Choroid plexus epithelial cell (primary cell): ENCODE measurements at places on chromosomes 11 and 22.

DNA sequence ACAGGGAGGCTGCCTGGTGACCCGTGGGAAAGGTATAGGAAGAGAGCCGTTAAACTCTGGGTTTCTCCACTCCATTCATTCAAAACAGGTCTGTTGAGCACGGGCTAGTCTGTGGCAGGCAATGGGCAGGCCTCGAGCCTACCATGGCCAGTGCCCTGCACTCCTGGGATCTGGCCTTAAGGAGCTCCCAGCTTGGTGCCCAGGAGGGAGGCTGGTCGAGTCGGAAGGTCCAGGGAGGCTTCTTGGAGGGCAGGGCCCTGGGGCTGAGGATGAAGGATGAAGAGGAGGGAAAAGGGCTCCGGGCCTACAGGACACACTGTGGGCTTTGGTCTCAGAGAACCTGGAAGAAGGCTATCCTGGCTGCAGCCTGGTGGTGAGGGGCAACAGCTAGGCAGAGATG lies 41.9 kb upstream of the MN1 start:
- DNase-seq = no peak

DNA sequence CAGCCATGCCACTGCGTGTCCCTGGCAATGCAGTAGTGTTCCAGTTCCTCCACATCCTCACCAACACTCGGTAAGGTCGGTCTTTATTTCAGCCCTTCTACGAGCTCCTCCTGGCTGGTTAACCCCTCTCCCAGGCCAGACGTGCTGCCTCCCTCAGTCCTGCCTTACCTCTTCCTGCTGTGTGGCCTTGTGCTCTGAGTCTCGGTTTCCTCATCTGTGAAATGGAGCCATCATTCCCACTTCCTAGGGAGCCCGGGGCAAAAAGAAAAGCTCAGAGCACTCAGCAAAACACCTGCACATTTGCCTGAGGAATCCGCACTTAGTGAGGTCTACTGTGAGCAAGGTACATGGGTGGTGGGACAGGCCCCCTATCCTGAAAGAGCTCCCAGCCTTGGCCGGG lies 9.8 kb downstream of the TP53I11 start:
- DNase-seq = no peak

- DNase-seq = no peak
Measured at GRCh38 chr11:4589017-4589416, 4.8 kb upstream of the OR52I1 start.

DNA sequence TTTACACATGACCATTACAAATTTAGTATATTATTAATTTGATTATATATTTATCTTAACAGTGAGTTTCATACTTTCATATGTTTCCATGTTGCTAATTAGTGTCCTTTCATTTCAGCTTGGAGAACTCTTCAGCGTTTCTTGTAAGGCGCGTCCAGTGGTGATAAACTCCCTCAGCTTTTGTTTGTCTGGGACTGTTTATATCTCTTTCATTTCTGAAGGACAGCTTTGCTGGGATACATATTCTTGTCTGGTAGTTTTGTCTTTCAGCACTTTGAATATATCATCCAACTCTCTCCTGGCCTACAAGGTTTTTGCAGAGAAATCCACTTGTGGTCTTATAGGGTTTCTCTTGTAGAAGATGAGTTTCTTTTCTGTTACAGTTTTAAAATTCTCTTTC lies 12.4 kb downstream of the BIRC2 start:
- DNase-seq = no peak

DNA sequence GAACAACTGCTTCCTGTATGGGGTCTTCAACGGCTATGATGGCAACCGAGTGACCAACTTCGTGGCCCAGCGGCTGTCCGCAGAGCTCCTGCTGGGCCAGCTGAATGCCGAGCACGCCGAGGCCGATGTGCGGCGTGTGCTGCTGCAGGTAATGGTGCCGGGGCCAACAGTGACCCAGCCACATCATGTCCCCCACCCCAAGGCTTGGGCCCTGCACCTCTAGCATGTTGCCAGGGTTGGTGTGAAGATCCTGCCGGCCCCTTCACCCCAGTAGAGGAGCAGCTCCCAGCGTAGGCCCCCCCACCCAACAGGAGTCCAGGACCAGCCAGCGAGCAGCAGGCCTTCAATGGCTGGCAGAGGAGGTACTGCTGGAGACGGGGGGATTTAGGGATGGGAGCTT lies 15.9 kb downstream of the TAB1 start:
- no peak for DNase-seq

DNA sequence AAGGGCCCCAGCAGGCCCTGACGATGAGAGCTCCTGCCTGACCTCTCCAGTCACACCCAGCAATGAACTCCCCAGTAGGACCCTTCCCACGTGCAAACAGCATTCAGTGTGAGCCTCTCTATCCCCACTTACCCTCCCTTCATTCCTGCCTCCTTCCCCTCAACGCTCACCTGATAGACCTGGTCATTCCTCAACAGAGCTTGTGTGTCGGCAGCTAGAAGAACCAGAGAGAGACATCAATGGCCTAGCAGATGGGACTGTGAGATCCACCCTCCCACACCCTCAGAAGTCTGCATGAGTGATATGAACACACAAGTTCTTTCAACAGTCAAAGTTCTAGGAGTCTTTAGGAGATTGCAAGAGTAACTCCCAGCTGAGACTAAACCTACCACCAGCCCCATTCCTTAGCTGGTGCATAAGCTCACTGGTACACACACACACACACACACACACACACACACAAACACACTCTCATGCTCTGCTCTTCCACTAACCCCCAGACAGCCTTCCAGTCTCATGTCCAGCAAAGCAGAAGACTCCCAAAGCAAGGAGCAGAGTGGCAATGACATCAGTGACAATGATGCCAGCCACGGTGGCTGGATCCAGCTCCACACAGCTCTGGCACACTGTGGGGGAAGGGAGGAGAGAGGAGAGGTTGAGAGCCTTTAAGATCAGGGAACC lies 3.1 kb downstream of the CD3D start:
- DNase-seq = no peak

DNA sequence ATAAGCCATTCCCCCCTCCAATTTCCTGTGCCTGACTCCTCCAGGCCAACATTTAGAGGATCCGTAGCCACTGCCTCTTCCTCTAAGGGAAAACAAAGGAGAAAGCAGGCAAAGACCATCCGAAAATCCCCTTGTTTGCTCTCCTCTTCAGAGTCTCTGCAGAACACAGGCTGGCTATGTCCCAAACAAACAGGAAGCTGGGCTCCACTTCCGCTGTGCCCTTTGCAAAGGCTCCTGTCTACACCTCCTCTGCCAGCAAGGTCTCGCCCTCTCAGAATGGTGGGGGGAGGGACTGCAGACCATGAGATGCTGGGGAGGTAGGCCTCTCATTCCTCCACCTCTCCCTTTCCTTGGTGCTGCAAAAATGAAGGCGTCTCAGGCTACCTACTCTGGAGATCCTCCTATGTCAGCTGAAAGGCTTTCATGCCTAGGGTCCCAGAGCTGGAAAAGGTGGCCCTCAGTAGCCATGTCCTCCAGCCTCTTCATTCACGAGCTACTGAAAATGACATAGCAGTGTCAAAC lies 596.2 kb downstream of the BUD13 start:
- DNase-seq = no peak

DNA sequence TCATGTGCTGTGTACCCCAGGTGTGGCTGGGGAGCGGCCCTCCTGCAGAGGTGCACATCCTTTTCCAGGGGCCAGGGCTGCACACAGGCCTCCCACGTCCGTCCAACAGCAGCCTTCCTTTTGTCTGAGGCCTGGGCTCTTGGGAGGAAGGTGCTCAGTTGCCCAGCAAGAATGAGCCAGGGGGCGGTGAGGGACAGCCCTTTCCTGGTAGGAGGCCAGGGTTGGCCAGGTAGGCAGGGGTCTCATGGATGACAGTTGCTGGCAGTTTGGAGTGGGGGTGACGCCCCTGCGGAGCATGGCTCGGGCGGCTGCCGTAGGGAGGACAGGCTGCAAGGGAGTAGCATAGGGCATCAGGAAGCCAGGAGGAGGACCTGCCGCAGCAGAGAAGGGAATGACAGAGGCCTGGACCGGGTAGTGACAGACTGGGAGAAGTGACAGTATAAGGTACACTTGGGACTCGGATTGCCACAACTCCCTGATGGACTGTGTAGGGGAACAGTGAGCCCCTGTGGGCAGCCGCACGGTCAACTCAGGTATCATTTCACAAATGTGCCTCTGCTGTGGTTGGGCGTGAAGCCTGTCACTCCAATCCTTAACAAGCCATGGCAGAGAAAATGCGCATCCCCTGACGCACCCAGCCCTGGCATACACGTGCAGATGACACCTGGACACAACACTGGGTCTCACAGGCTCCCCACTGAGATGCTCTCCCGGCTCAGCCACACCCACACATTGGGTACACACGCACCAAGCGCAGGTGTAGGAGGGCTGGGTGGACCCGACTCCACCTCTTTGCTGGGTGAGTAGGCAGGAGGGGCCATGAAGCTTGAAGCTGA lies 79.7 kb downstream of the DGCR2 start:
- no peak for DNase-seq

GRCh38 chr11:59705294-59705693 lies 8.4 kb downstream of the OR10V1 start:
- DNase-seq = no peak

- DNase-seq = no peak
Measured at GRCh38 chr11:44811841-44812448, 85.2 kb downstream of the TSPAN18 start.

DNA sequence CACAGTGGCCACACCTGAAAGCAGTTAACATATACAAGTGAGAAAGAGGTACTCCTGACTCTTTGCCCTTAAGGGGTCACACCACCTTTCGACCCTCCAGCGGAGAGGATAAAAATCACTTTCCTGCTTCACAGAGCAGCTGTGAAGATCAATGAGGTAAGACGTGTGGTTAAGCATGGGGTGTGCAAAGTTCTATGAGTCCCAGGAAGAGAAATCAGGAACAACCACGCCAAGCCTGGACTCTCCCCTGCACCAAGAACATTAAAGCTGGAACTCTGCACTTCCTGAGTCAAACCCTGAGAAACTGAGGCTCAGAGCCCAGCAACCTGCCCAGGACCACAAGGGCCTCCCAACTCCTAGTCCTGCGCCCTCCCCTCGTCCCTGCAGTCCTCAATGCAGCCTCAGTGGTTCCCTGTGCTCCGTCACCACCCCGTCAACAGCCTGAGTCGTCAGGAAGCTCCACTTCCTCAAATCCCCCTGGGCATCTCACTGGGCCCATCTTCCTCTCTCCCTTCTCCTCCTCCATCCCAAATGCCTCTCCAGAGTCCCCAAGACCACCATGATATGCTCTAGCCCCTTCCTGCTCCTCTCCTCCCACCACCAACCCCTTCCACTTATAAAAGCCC lies 17.7 kb downstream of the TNKS1BP1 start:
- DNase-seq = no peak

GRCh38 chr11:35363246-35363801 lies 56.0 kb downstream of the SLC1A2 start:
- DNase-seq = no peak

GRCh38 chr11:121067962-121068647 lies 32.9 kb upstream of the TECTA start:
- DNase-seq = peak; percentile 26

- no peak for DNase-seq
Measured at GRCh38 chr11:75223954-75224643, 16.5 kb upstream of the TPBGL start.

- DNase-seq = no peak
Measured at GRCh38 chr11:1460986-1461825, 25.4 kb downstream of the MOB2 start.

GRCh38 chr22:36541831-36542411 lies 13.0 kb upstream of the EIF3D start:
- DNase-seq = peak; percentile 87

DNA sequence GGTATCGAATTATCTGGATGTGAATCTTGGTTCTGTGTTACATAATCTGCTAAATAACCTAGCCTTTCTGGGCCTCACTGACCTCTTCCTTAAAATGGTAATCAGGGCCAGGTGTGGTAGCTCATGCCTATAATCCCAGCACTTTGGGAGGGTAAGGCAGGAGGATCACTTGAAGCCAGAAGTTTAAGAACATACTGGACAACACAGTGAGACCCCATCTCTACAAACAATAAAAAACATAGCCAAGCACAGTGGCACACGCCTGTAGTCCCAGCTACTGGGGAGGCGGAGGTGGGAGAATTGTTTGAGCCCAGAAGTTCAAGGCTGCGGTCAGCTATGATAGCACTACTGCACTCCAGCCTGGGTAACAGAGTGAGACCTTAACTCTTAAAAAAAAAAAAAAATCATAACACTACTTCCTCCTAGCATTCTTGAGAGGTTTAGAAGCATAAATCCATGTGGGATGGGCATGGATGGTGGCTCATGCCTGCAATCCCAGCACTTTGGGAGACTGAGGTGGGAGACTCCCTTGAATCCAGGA lies 72.5 kb downstream of the C11orf65 start:
- DNase-seq = no peak

- DNase-seq = no peak
Measured at GRCh38 chr11:11446967-11447366, 93.9 kb upstream of the CSNK2A3 start.

- DNase-seq = peak; percentile 67
Measured at GRCh38 chr22:27100789-27101188, 443.4 kb downstream of the MIAT start.

- DNase-seq = no peak
Measured at GRCh38 chr11:35855671-35856070, 88.2 kb upstream of the LDLRAD3 start.

DNA sequence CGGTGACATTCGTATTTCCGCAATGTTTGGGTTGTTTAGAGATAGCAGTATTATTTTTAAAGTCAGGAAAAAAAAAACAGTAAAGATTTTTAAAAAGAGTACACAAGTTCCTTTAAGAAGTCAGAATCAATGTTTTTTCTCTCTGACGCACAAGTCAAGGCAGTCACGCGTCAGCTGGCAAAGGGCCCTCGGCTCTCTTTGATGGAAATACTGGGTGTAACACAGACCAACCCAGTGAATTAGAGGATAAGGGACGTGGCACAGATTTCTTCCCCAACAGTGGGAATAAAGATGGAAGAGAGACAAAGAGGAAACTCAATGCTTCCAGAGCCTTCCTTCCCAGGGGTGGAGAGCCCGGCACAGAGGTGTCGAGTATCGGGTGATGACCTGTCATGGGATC lies 13.4 kb downstream of the ASCC2 start:
- DNase-seq = no peak

DNA sequence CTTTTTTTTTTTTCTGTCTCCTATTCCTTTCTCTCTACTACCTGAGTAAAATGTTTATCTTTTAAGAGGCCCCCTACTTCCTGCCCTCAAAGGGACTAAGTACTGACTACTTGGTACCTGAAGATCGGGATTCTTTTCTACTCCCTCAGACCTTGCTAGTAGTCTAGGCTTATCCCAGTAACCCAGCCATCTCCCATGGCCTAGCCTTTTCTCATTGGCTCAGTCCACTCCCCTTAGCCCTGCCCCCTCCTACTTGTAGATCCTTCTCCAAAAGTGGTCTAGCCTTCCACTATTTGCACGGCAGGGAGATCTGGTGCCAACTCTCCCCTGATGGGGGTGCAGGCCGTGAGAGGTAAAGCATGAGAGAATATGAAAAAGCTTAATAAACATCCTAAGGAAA lies 133.7 kb downstream of the RCN1 start:
- no peak for DNase-seq

- no peak for DNase-seq
Measured at GRCh38 chr11:134414766-134415765, 3.0 kb upstream of the B3GAT1 start.

DNA sequence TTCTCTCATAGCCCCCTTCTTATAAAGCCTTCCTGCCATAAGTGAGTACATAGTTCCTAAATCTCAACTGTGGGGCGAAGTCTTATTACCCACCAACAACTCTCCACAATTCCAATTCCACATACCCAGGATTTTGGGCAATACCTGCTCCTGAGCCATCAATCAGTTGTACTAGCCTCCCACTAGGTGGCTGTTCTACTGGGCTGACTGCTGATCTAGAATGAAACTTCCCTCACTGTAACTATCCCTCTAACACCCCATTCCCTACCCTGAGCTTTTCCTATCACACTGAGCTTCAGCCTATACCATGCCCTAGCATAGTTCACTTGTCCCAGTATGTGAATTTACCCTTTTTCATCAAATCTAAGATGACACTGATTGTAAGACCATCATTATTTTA lies 52.5 kb downstream of the RRAS2 start:
- DNase-seq = no peak
